ENCODE measurements at places on chromosomes 11 and 22.

DNA sequence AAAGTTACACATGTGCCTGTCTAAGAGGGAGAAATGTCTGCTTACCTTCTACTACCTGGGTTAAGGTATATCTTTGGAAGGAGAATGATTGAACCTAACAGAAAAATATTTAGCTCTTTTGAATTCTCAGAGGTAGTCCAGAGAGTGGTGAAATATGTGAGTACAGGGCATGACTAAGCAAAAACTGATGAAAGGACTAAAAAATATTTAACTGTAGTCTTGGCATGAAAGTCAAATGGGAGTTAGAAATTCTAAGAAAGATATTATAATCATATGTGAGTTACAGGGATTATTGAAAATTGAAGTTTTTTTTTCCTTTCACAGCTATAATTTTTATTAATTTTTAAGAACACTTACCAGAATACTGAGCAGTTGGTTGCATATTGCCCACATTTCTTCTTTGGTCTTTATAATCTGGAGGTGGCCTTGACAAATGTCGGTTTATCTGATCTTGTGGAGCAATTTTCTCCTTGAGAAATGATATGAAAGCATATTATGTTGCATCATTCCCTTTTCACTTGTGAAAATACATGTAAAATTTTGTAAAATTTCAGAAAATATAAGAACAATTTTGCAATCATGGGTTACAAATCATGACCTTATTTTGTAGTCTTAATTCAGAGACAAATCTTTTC is 61.4 kb upstream of the MTMR2 start:
- no peak for DNase-seq

DNA sequence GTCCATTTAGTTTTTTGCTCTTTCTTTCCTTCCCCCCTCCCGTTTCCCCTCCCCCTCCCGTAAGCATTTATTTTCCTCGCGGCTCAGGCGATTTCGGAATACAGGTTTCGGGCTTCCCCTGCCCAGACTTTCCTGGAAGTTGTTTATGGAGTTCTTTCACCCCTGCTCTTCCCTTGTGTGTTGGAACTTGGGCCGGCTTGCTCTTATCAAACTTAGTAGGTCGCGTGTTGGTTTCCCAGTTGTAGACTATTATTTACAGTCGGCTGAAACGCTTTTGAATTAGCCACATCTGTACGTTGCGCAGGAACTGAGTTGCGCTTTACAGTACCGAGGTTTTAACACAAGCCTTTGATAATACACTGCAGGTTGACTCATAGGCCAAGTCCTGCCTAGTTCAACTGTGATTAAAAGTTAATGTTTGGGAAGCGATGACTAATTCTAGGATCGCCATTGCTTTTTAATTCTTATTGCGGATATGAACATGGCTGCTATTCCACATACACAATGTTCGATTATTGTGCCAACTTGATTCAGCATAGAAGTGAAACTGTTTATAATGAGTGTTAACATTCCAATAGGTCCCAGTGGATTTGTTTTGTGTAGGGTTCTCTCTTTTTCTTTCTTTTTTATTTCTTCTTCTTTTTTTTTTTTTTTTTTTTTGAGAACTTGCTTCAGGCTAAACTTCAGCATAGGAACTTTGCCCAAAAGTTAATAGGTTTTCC is 1.7 kb downstream of the YAP1 start:
- no peak for DNase-seq

- DNase-seq: no peak
Measured at GRCh38 chr11:34331736-34332135, 26.1 kb downstream of the ABTB2 start.

- no peak for DNase-seq
Measured at GRCh38 chr11:47967577-47968525, 12.5 kb upstream of the PTPRJ start.

DNA sequence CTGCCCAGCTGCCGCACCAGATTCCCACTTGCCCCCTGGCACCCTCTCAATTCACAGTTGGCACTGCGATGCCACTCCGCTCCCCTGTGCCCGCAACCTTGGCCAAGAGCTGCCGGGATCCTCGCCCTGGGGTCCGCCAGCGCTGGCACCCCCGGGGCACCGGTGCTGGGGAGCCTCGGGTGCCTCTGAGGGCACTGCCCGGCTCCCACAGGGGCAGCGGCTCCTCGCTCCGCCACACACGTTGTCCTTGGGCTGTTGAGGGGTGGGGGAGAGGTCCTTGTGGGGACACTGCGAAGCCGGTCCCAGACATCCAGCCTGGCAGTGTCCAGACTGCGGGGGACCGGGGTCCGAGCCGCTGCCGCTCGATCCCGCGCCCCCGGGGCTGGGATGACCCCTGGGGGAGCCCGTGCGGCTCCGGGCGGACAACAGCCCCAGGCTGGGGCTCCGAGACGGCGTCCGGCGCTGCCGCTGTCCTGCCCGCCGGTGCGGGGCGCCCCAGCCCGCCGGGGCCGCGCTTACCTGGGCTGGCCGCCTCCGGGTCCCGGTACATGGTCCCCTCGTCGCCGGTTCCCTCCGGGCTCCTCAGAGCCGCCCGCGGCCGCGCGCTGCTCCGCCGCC is 496 bp downstream of the SYT7 start:
- DNase-seq: no peak

- DNase-seq: no peak
Measured at GRCh38 chr22:17319546-17319945, 49.7 kb upstream of the CECR2 start.

- no peak for DNase-seq
Measured at GRCh38 chr11:102343809-102344208, 3.2 kb upstream of the BIRC2 start.

DNA sequence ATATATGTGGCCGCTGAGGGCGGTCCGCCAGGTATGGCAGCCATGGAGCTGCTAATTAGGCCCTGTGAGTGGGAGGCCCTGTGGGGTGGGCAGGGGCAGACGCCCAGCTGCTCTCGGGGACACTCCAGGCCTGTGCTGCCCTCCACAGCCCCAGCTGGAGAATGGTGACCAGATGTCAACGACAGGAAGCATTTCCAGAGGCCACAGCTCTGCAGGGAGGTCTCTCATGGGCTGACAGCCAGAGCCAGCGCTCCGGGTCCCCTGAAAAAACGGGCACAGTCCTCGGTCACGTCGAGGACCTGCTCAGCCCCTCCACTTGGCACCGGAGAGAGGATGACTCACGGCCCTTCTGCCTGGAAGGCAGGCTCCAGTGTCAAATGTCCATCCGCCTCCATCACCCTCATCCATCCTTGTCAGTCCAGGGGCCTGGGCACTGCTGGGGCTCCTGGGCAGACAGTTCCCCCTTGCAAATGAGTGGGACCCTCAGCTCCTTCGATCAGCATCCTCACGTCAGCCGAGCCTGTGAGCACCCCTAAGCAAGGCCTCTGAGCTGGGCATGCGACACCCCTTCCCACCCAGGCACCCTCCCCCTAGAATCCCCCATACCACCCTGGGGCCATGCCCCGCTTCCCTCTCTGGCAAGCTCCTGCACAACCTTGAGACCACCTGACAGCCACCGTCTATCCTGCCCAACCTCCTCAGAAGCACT is 1.9 kb downstream of the BID start:
- no peak for DNase-seq

GRCh38 chr11:47105541-47105940 is 71.1 kb downstream of the ARFGAP2 start:
- no peak for DNase-seq

GRCh38 chr11:105548359-105548758 is 61.5 kb upstream of the GRIA4 start:
- DNase-seq: no peak

GRCh38 chr11:34209809-34210208 is 104.4 kb downstream of the NAT10 start:
- no peak for DNase-seq

- DNase-seq: no peak
Measured at GRCh38 chr11:12770966-12771597, 96.9 kb downstream of the TEAD1 start.

DNA sequence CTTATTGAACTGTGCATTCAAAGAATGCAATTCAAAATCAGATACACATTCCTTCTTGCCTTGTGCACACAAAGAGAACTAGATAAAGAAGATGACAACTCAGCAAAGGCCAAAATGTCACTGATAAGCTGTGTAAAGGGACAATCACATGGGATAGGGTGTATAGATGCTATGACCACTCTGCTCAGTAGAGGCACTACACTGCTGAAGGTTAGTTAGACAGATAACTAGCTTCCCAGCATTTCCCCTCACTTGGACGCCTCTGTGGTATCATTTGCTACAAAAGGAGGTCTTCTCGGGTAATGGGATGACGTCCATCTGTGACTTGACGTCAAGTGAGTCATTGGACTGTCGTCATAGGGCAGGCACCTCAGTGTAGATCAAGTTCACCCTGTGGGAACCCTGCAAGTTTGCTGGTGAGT is 424.9 kb upstream of the CCDC90B start:
- no peak for DNase-seq

DNA sequence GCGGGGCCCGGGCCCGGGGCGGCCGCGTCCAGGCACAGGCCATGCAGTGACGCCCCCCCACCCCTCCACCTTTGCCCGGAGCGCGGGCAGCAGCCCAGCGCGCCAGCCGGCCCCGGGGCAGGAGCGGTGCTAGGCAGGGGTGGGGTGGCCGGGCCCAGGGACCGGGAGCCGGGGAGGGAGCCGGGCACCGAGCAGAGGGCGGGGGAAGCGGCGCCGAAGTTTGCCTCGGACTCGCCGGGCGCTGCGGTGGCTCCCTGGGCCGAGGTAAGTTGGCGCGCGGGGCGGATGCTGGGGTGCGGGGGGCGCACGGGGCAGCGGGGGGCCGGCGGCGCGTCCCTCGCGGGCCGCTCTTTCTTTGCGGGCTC is 332 bp downstream of the TEAD1 start:
- no peak for DNase-seq

DNA sequence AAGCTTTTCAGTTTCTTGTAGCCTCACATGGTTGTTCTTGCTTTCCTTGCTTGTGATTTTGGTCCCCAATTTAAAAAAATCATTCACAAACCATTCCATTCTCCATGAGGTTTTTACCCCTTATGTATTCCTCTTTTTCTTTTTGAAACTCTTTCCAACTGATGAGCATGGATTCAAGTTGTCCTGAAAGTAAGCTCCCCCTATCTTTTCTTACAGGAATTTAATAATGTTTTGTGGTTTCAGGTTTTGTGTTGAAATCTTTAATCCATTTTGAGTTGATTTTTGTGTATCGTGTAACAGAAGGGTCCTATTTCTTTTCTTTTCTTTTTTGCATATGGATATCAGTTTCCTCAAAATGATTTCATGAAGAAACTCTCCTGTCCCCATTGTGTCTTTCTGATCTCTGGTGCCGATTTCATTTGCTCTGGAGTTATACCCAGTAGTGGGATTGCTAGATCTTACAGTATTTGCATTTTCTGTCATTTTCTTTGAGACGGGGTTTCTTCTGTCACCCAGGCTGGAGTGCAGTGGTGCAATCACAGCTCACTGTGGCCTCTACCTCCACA is 58.5 kb downstream of the LRRC74B start:
- DNase-seq: no peak

GRCh38 chr11:73287400-73288101 is 15.4 kb downstream of the P2RY6 start:
- no peak for DNase-seq

GRCh38 chr11:95912902-95913560 is 10.9 kb downstream of the MTMR2 start:
- DNase-seq: no peak

DNA sequence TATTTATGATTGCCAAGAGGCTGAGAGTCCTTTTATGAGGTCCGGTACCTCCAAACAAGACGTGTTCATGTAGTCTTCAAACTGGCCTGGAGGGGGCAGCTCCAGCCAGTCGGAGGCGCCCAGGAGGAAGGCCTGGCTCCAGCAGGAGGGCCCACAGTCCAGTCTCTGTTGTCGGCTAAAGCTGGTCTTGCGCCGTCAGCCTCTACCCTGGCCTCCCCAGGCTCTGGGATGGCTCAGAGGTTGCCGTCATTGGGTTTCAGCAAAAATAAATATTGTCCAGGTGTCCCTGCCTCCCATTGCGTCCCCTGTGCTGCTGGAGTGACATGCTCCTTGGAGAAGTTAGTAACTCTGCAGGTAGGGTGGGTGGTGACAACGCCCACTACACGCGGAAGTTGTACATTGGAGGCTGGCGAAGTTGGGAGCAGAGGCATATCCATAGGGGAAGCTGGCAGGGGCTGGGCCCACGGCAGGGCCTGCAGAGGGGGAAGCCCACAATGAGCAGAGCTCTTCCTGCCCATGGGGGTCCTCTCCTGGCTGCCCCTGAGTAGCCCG is 1.0 kb upstream of the SLC25A1 start:
- no peak for DNase-seq

- no peak for DNase-seq
Measured at GRCh38 chr11:34899633-34900016, 16.6 kb downstream of the APIP start.

DNA sequence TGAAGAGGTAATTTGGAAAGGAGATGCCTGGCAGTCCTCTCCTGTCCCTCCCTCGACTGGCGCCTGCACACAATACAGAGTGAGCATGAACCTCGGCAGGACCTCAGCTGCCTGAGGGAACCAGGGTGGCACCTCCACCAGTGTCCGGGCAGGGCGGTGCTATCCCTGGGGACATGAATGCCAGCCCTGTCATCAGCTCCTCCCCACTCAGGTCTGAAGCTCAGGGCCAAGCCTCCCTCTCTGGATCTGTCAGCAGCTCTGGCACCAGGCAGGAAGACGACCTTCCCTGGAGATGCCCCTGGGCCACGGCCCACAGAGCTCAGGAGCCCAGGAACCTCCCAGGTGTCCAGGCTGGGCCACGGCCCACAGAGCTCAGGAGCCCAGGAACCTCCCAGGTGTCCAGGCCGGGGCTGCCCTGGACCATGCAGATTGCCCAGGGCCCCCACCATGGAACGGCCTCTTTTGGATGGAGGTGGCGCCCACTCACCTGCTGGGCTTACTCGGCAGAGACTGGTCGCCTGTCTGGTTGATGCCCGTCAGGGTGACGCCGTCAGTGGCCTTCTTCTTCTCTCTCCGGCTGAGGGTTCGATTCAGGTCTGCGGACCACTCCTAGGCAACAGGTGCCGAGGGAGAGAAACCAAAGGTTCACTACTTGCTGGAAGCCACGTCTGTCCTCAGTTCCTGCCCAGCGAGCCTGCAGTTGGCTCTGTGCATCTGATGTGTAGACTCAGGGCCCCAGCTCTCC is 21.7 kb upstream of the ARFGAP3 start:
- no peak for DNase-seq

- no peak for DNase-seq
Measured at GRCh38 chr11:83115551-83115950, 41.4 kb upstream of the PCF11 start.

- no peak for DNase-seq
Measured at GRCh38 chr11:100673063-100673462, 14.0 kb upstream of the ARHGAP42 start.

DNA sequence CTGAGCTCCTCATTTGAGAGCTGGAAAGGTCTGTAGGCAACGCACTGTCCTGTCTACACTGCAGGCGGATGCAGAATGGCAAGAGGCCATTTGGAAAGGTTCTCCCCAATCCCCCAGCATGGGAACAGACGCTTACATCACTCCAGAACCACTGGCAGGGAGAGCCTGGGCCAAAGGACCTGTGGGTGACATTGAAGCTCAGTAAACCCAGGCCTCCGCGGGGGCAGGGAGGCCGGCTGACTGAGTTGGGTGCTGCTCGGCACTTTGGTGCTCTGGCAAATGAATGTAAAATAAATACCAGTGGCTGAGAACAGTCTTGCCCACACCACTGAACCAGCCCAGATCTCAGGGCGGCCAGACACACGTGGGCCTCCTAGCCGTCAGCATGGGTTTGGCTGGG is 22.4 kb downstream of the TOM1 start:
- no peak for DNase-seq

Measured in stimulated activated CD8-positive, alpha-beta memory T cell treated with anti-CD3 and anti-CD28 coated beads, Interleukin-7, amount 100 ng/mL, for 1 hour (primary cell).